Activated CD4-positive, alpha-beta T cell treated with anti-CD3 and anti-CD28 coated beads, Interleukin-2, amount 10 ng/mL, durations not matched to agents 7 days and 5 days (primary cell): ENCODE measurements at places on chromosomes 7 and 10.

DNA sequence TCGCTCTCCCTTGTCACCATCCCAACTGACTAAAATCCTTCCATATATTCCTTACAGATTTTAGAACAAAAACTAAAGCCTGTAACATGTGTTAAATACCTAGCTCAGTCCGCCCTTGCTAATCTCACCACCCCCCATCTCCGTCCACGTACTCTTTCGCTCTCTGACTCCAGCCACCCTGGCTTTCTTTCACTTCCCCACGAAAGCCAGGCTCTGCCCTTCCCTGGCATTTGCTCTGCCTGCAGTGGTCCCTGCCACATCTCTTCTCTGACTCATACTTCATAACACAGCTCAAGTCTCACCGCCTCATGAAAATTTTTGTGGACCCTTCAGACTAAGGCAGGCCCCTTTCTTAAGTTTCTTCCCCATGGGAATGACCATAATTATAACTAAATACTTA lies 11.7 kb upstream of the GPAM start:
- H3K4me3 ChIP-seq = no peak overlapping the region
- H3K4me1 ChIP-seq = no peaks in the 10 kb centered on the region
- H3K27ac ChIP-seq = no peak overlapping the region
- peaks cover 8% of the 10 kb centered on the region for H3K27me3 ChIP-seq

DNA sequence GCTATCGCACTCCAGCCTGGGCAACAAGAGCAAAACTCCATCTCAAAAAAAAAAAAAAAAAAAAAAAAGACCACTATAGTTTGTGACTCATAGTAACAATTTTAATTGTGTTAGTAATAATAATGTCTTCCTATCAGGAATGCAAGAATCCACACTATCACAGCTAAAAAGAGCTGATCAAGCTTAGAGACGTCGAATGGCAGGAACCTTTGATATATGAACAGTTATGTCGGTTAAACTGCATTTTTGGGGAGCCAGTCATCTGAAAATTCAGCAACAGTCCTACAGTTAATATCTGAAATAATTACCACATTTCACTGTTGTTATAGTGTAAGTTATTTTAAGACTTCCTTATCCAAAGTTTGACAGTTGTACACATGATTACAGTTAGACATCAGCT lies 8.8 kb downstream of the PHYH start:
- H3K4me1 ChIP-seq = peaks cover 11% of the 10 kb centered on the region
- H3K4me3 ChIP-seq = no peak overlapping the region
- H3K27ac ChIP-seq = no peak overlapping the region
- H3K36me3 ChIP-seq = peaks cover 8% of the 10 kb centered on the region
- no peaks in the 10 kb centered on the region for H3K27me3 ChIP-seq

- peak; percentile 76 for DNase-seq
- H3K4me1 ChIP-seq = peaks cover under 1% of the 10 kb centered on the region
- no peak overlapping the region for H3K4me3 ChIP-seq
- H3K36me3 ChIP-seq = peaks cover 78% of the 10 kb centered on the region
- H3K27ac ChIP-seq = no peak overlapping the region
- no peaks in the 10 kb centered on the region for H3K27me3 ChIP-seq
Measured at GRCh38 chr7:50339990-50340500, 35.5 kb downstream of the IKZF1 start.

GRCh38 chr10:77869626-77870420 lies 56.7 kb downstream of the DLG5 start:
- H3K27me3 ChIP-seq = no peaks in the 10 kb centered on the region
- no peak overlapping the region for H3K4me3 ChIP-seq
- no peak for DNase-seq
- no peaks in the 10 kb centered on the region for H3K36me3 ChIP-seq
- no peak overlapping the region for H3K27ac ChIP-seq

DNA sequence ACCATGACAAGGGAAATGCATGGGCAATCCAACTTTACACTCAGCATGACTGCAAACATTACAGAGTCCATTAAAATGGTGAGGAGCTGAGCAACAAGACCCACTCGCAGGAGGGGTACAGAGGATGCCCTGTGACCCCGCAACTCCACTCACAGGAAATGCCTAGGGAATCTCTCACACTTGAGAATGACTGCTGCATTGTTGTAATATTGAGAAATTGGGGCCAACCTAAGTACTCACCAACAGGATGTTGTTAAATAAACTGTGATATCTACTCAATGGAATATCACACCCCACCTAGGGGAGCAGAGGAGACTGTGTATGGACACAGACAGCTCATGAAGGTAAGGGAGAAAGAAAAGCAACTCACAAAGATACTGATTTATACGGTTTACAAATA lies 53.4 kb upstream of the CAMK2B start:
- H3K36me3 ChIP-seq = no peaks in the 10 kb centered on the region
- no peaks in the 10 kb centered on the region for H3K4me1 ChIP-seq
- no peak for DNase-seq
- H3K4me3 ChIP-seq = no peak overlapping the region
- no peak overlapping the region for H3K27ac ChIP-seq

- H3K27me3 ChIP-seq = peaks cover 12% of the 10 kb centered on the region
- DNase-seq = no peak
- no peaks in the 10 kb centered on the region for H3K4me1 ChIP-seq
- no peaks in the 10 kb centered on the region for H3K36me3 ChIP-seq
Measured at GRCh38 chr10:3699916-3700315, 85.1 kb downstream of the KLF6 start.

- H3K4me1 ChIP-seq = peaks cover 6% of the 10 kb centered on the region
- no peak for DNase-seq
- H3K4me3 ChIP-seq = no peak overlapping the region
- H3K27ac ChIP-seq = no peak overlapping the region
- peaks cover 19% of the 10 kb centered on the region for H3K27me3 ChIP-seq
Measured at GRCh38 chr10:11625019-11625735, 13.7 kb upstream of the USP6NL start.

DNA sequence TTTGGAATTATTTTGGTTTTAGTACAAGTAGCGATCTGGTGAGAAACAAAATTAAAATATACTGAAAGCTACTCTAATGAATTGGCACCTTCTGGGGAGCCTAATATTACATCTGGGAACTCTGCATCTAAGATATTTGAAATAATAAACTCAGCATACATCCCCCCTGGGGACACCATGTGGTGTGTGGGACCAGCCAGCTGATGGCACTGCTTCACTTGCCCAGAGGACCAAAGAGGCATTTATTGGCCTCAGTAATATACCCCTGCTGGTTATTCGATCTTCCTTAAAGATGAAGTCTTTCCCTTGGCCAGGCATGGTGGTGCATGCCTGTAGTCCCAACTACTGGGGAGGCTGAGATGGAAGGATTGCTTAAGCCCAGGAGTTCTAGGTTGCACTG lies 195.1 kb upstream of the AUTS2 start:
- no peak overlapping the region for H3K27ac ChIP-seq
- no peaks in the 10 kb centered on the region for H3K4me1 ChIP-seq
- H3K27me3 ChIP-seq = no peaks in the 10 kb centered on the region

DNA sequence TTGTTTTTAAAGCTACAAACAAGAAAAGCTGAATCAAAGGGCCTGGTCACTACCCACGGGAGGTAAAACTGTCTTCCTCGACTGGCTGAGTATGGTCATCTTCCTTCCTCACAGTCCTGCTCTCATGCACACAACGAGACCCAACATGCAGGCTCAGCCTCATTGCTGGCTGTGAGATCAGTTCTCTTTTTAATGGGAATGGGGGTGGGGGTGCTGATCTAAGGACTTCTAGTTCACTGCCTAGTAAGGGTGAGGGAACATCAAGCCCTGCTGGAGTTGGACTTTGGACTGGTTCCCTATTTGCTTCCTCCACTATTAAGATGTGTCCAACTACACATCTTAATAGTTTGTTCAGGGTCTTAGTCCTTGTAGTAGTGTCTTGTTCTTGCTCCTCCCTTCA lies 48.2 kb downstream of the ABCB4 start:
- no peak overlapping the region for H3K27ac ChIP-seq
- no peak for DNase-seq
- H3K27me3 ChIP-seq = peaks cover 26% of the 10 kb centered on the region

GRCh38 chr7:125878988-125879387 lies 949.4 kb upstream of the POT1 start:
- no peaks in the 10 kb centered on the region for H3K27me3 ChIP-seq
- H3K4me3 ChIP-seq = no peak overlapping the region
- no peaks in the 10 kb centered on the region for H3K36me3 ChIP-seq
- no peak for DNase-seq
- H3K4me1 ChIP-seq = no peaks in the 10 kb centered on the region

- no peak overlapping the region for H3K27ac ChIP-seq
- H3K27me3 ChIP-seq = no peaks in the 10 kb centered on the region
- peaks cover 19% of the 10 kb centered on the region for H3K36me3 ChIP-seq
- H3K4me1 ChIP-seq = peaks cover 40% of the 10 kb centered on the region
- no peak overlapping the region for H3K4me3 ChIP-seq
Measured at GRCh38 chr10:62237966-62238365, 30.7 kb downstream of the RTKN2 start.

GRCh38 chr10:101112799-101113594 lies 18.1 kb upstream of the TLX1 start:
- H3K27me3 ChIP-seq = peaks cover 41% of the 10 kb centered on the region
- no peak for DNase-seq
- H3K4me3 ChIP-seq = no peak overlapping the region
- no peak overlapping the region for H3K27ac ChIP-seq
- H3K36me3 ChIP-seq = no peaks in the 10 kb centered on the region

DNA sequence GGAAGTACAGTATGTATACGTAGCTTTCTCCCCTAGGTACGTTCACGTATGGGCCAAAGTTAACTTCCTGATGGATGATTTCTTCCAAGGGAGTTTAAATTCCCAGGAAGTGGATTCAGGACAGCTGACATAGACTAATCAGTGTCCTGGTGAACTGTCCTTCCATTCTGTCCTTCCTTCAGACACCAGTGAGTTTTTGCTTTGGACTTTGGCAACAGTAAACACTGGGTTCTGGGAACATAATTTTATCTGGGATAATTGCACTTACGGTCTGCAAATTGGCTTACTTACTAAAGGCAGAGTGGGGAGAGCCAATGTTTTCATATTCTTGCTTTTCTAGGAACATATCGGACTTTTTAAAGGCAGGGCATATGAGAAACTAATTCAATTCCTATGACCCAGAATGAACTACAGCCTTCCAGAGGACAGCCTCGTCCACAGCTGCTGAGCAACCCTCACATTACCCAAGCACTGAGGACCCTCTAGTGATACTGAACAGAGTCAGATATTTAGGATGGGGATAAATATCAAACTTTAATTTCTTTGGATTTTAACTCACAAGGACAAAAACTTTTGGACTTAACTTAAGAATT lies 97.9 kb downstream of the RAB18 start:
- H3K4me1 ChIP-seq = no peaks in the 10 kb centered on the region
- no peak overlapping the region for H3K27ac ChIP-seq
- H3K36me3 ChIP-seq = no peaks in the 10 kb centered on the region
- no peak for DNase-seq

GRCh38 chr7:157204134-157204533 lies 65.4 kb downstream of the UBE3C start:
- DNase-seq = no peak
- peaks cover 28% of the 10 kb centered on the region for H3K36me3 ChIP-seq
- H3K4me1 ChIP-seq = no peaks in the 10 kb centered on the region
- H3K27ac ChIP-seq = no peak overlapping the region

DNA sequence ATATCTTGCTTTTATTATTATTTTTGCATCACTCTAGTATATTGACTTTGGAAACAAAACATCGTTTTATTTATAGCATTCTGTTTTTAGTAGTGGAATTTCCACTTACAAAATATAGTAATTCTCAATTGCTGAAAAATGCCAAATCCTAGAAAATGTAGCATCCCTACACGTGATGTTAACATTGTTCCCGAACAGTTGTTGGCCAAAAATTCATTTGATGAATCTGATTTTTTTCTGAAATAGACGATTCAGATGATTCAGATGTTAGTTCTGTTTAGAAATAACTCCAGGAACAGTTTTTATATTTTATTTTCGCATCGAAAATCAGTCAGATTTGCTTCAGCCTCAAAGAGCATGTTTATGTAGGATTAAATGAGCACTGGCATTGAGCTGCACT lies 122.4 kb downstream of the GFRA1 start:
- no peaks in the 10 kb centered on the region for H3K36me3 ChIP-seq
- peaks cover 9% of the 10 kb centered on the region for H3K27me3 ChIP-seq
- no peak overlapping the region for H3K27ac ChIP-seq

DNA sequence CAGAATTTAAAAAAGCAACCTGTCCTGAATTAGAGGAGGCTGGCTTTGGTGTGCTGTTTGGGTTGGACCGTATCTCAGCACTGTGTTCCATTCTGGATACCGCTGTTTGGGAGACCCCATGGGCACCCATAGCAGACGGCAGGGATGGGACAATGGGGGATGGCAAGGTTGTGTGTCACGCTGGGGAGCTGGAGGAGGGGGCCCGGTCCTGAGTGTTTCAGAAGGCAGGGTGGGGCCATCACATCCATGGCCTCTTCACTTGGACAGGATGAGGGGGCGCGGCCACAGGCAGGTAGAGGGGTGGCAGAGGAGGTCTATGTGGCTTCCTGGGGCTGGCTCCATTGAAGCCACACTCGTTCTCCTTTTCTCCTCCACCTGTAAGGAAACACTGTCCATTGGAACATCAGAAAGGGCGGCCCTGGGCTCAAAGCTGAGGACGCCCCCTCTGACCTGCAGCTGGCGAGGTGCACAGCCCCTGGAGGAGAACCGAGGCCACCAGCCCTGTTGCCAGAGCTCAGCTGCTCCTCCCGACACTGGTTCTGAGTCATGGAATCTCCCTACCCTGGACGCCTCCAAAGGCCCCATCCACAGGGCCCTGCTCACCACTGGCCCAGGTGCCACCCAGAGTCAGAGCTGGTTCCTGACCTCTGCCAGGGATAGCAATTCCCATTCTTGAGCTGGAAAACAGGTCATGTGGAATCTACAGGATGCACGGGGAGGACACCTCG lies 587.3 kb downstream of the DNAJB6 start:
- no peak for DNase-seq
- H3K36me3 ChIP-seq = no peaks in the 10 kb centered on the region
- no peak overlapping the region for H3K4me3 ChIP-seq
- H3K27me3 ChIP-seq = no peaks in the 10 kb centered on the region

GRCh38 chr10:128897401-128898129 lies 569.5 kb upstream of the MGMT start:
- H3K4me3 ChIP-seq = no peak overlapping the region
- peaks cover 4% of the 10 kb centered on the region for H3K4me1 ChIP-seq
- H3K36me3 ChIP-seq = no peaks in the 10 kb centered on the region
- H3K27me3 ChIP-seq = no peaks in the 10 kb centered on the region
- DNase-seq = no peak

DNA sequence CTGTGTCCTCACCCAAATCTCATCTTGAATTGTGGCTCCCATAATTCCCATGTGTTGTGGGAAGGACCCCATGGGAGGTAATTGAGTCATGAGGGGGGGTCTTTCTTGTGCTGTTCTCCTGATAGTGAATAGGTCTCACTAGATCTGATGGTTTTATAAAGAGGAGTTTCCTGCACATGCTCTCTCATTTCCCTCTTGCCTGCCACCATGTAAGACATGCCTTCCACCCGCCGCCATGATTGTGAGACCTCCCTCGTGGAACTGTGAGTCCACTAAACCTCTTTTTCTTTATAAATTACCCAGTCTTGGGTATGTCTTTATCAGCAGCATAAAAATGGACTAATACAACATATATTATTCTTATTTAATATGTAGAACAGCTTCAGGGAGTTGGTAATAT lies 29.0 kb upstream of the MTPN start:
- no peak for DNase-seq
- no peaks in the 10 kb centered on the region for H3K4me1 ChIP-seq
- no peak overlapping the region for H3K27ac ChIP-seq
- H3K4me3 ChIP-seq = no peak overlapping the region

GRCh38 chr10:335151-335800 lies 200.0 kb downstream of the ZMYND11 start:
- H3K36me3 ChIP-seq = peaks cover 6% of the 10 kb centered on the region
- H3K27me3 ChIP-seq = no peaks in the 10 kb centered on the region
- no peak overlapping the region for H3K4me3 ChIP-seq
- H3K4me1 ChIP-seq = peaks cover 20% of the 10 kb centered on the region
- no peak overlapping the region for H3K27ac ChIP-seq

GRCh38 chr7:128790315-128791041 lies 1.3 kb upstream of the CCDC136 start:
- H3K27ac ChIP-seq = peak overlapping the region; percentile 75
- no peak for DNase-seq
- H3K27me3 ChIP-seq = peaks cover 35% of the 10 kb centered on the region
- H3K4me1 ChIP-seq = peaks cover 10% of the 10 kb centered on the region
- peak overlapping the region; percentile 73 for H3K4me3 ChIP-seq
